Sciatic nerve (tissue), 2 donors: ENCODE measurements at places on chromosomes 1 and 21.

DNA sequence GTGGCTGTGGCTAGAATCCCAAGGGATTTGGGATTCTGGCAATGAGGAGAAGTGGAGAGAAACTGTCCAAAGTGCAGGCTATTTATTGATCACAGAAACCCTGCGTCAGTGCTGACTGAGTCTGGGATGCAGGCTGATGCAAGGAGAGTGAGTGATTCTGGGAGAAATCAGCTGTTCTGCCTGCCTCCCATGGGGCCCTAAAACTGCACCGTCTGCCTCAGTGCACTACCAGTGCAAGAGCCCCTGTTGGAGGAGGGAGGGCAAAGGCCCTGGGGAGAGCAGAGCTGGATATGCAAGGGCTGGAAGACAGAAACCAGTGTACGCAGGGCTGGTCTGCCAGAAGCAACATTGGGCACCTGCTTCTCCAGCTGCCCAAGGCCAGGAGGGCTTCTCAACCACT, 42.6 kb downstream of the C1orf198 start:
- no peak for DNase-seq

DNA sequence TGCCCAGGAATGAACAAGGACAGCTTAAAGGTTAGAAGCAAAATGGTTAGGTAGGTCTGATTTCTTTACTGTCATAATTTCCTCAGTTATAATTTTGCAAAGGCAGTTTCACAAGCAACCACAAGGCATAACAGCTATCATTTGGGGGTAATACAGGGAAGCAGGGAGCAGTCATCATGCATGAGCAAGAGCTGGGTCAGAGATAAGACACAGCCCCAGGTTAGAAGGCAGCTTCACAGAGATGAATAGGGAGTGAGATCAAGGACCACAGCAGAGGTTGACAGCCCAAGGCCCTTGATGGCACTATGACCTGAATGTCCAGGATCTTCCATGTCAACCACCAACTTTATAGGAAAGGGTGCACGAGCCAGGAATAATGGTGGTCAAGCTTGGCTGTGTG, 9.0 kb upstream of the CSRP1 start:
- no peak for DNase-seq

GRCh38 chr1:178620584-178621475, 104.2 kb upstream of the RALGPS2 start:
- no peak for DNase-seq

DNA sequence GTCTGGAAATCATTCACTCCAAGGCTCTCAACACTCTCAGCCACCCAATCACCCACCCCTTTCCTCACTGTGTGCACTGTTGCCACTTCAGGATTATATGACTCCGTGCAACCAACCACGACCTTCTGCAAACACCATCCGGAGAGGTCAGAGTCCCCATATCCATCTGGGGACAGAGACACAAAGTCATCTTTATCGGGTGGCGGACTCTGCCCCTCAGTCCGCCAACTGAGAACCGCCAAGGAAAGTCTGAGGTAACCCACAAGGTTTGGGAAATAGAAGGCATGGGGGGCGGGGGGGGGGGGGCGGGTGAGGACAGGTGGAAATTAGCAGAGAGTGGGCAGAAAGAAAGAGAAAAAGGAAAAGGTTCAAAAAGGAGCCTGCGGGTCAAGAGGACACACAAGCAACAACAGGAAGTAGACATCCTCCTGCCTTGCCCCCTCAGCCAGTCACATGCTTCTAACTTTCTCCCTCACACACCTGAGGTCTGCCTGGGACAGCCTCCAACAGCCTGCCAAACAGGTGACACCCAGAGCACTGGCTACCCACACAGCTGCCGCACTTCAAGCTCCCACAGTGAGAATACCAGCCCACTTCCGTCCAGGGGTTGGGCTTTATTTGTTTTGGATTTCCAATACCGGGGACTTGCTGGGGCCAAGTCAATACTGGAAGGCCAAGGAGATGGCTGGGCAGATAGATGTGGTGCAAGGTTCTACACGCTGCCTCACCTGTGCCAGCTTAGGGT, 58.1 kb downstream of the SSBP3 start:
- DNase-seq: no peak

- DNase-seq: no peak
These were observed 20.7 kb downstream of the CD1B start for GRCh38 chr1:158310623-158311022.

GRCh38 chr1:33973799-33974545, 110.1 kb downstream of the HMGB4 start:
- DNase-seq: no peak

DNA sequence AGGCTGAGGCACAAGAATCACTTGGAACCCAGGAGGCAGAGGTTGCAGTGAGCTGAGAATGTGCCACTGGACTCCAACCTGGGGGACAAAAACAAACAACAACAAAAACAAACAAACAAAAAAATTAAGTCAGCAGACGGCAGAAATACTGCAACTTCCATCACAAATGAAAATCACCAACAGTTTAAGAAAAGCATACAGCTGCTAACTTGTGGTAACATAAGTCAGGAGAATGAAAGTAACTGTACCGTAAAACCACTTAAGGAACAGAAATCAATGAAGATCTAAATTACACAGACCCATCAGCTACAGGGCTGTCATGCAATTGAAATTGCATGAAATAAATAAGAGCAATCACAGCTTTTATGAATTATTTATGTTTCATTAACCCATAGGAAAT, 25.0 kb downstream of the MCOLN2 start:
- DNase-seq: no peak

DNA sequence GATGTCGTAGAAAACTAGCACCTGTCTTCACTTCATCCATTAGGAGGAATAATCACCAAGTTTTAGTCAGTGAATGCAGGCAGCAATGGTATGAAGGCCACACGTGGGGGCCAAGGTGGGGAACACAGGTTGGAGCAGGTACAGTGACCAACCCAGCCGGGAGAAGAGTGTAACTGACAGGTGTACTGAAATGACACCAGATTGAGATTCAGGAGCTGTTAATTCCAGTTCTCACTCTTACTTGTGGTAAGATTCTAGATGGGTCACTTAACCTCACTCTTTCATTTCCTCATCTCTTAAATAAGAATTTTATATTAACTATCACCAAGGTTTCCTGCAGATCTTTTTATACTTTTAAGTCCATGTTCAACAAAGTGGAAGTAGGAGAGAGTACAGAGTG, 206.2 kb upstream of the PTBP2 start:
- no peak for DNase-seq

GRCh38 chr1:61190153-61190552, 107.8 kb downstream of the NFIA start:
- DNase-seq: no peak

DNA sequence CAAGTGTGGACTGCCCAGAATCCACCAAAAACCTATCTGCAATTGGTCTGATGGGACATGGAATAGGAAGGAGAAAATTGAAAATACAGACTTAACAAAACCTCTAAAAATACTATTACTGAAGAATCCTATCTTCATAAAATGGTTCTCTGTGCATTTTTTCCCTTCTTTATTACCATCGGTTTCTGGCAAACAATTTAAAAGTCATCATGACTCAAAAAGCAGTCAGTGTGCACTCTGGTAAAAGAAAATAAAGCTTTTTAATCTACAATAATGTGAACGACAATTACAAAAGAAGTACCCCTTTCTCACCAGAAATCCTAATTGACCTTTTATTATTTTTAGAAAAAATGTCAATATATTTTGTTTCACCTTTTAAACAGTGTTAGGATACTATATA, 186.3 kb downstream of the TPR start:
- DNase-seq: no peak

GRCh38 chr21:37642493-37642892, 273.8 kb downstream of the KCNJ6 start:
- DNase-seq: no peak
